HFFc6 (cell line): ENCODE measurements at places on chromosomes 3 and 15. TPM values are rescaled to one million over a fixed set of nuclear protein-coding genes. Genes with fewer than 3 reads are reported as not detected.

GRCh38 chr3:106428565-106428994 lies 559.8 kb upstream of the CBLB start:
- peaks cover 8% of the 10 kb centered on the region; the same call in 1 of the 2 replicates for H3K36me3 ChIP-seq
- peaks cover 67% of the 10 kb centered on the region for H3K4me1 ChIP-seq
- peak overlapping the region; percentile 59 for H3K27ac ChIP-seq
- no peaks in the 10 kb centered on the region for H3K27me3 ChIP-seq

- no peak overlapping the region for H3K27ac ChIP-seq
- H3K36me3 ChIP-seq: no peaks in the 10 kb centered on the region
- H3K27me3 ChIP-seq: peaks cover 41% of the 10 kb centered on the region
- H3K4me3 ChIP-seq: no peak overlapping the region
- DNase-seq: no peak
Measured at GRCh38 chr3:13688034-13688433, 139.1 kb downstream of the FBLN2 start.

- no peaks in the 10 kb centered on the region for H3K36me3 ChIP-seq
- no peaks in the 10 kb centered on the region for H3K4me1 ChIP-seq
- no peaks in the 10 kb centered on the region; the same call in none of the 2 replicates for H3K27me3 ChIP-seq
- H3K27ac ChIP-seq: no peak within 1 kb of the TSS
Measured at GRCh38 chr3:139677388-139678155, at the start of gene NMNAT3. NMNAT3 (minus strand) TSS chr3:139677972; CDS start chr3:139627724, 50,248 bp downstream.

GRCh38 chr15:57953874-57954273 lies 111.6 kb downstream of the ALDH1A2 start:
- DNase-seq: no peak
- no peak overlapping the region for H3K27ac ChIP-seq
- H3K36me3 ChIP-seq: no peaks in the 10 kb centered on the region
- H3K4me3 ChIP-seq: no peak overlapping the region

The RARRES1 gene
- 0.66 to 1.6 TPM in 2 of 3 replicates, not detected in the other for total RNA-seq

GRCh38 chr3:131033480-131034080 lies 6.9 kb downstream of the NEK11 start:
- no peaks in the 10 kb centered on the region for H3K27me3 ChIP-seq
- H3K4me3 ChIP-seq: no peak overlapping the region
- peak; percentile 48 for DNase-seq

The SIDT1 gene
- not detected in 2 replicates for total RNA-seq

- peak overlapping the region; percentile 27; the same call in 1 of the 2 replicates for H3K27ac ChIP-seq
- H3K4me3 ChIP-seq: no peak overlapping the region
- peak; percentile 87 for DNase-seq
- H3K4me1 ChIP-seq: peaks cover 13% of the 10 kb centered on the region
- H3K36me3 ChIP-seq: no peaks in the 10 kb centered on the region; the same call in 1 of the 2 replicates
Measured at GRCh38 chr3:46334741-46335478, 19.0 kb upstream of the CCR2 start.

DNA sequence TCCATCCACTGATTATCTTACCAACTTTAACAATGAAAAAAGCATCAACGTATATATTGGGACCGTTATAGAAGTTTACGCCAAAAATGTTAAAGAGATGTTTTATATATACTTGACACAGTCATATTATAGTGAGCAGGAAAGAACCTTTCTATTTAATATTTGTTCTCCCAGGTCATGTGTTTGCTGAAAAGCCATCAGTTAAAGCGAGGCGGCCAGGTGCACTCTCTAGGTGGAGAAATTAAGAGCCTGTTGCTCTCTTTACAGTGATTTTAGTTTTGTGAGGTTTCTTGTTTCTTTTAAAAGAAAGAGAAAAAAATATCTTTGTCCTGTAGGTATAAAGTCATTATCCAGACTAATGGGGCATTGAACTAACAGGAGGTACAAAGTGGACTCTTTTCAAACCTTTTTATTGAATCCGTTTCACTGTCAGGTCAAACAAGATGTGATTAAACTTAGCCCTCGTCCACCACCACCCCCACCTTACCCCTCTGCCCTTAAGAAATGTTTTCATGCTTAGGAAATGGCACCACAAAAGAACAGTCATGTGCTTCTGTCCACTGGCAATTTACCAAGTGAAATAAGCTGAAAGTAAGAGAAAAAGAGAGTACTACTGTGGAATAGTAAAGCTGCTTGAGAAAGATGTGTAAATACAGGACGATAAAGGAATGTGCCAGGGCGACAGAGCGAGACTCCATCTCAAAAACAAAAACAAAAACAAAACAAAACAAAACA lies 279.9 kb downstream of the PTPRG start:
- H3K27me3 ChIP-seq: no peaks in the 10 kb centered on the region
- no peak overlapping the region for H3K27ac ChIP-seq
- peaks cover 15% of the 10 kb centered on the region for H3K4me1 ChIP-seq
- no peak for DNase-seq
- H3K36me3 ChIP-seq: no peaks in the 10 kb centered on the region
- no peak overlapping the region for H3K4me3 ChIP-seq

GRCh38 chr15:70299931-70300869 lies 202.5 kb upstream of the TLE3 start:
- H3K4me1 ChIP-seq: no peaks in the 10 kb centered on the region
- no peak overlapping the region for H3K4me3 ChIP-seq
- no peak for DNase-seq
- no peaks in the 10 kb centered on the region for H3K36me3 ChIP-seq
- H3K27me3 ChIP-seq: peaks cover 17% of the 10 kb centered on the region

DNA sequence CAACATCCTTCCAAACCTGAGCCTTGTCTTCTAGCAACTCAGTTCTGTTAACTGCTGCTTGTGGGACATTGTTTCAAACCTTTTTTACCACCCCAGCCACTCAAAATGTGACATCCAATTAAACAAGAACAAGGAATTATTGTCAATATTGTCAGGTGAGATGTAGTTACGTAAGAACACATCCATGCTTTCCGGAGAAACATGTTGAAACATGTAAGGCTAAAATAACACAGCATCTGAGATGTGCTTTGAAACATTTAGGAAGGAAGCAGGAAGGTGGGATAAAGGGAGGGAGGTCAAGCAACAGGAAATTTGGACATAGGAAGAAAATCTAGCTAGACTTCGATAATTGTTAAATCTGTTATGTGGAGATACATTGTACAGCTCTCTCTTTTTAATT lies 50.9 kb upstream of the PRICKLE2 start:
- DNase-seq: no peak
- peaks cover 4% of the 10 kb centered on the region; the same call in 1 of the 2 replicates for H3K36me3 ChIP-seq
- no peak overlapping the region for H3K27ac ChIP-seq
- no peak overlapping the region for H3K4me3 ChIP-seq
- H3K4me1 ChIP-seq: peaks cover 10% of the 10 kb centered on the region

The CTXN2 gene
- not detected in 3 replicates for total RNA-seq

DNA sequence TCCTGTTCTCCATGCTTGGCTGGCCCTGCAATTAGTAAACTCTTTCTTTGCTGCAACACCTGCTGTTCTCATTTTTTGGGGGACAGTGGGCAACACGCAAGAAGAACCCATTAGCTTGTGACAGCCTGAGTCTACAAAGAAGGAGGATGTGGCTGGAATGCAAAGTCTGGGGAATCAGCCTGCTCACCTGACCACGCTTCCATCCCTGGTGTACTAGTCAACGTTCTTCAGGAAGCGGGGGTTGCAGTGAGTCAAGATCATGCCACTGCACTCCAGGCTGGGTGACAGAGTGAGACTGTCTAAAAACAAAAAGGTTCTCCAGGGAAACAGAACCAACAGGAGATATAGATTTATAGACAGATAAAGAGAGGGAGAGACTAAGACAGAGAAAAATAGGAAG lies 27.7 kb upstream of the KBTBD12 start:
- peaks cover 11% of the 10 kb centered on the region for H3K27me3 ChIP-seq
- H3K4me1 ChIP-seq: peaks cover 35% of the 10 kb centered on the region
- peaks cover 13% of the 10 kb centered on the region for H3K36me3 ChIP-seq
- peak; percentile 13 for DNase-seq
- no peak overlapping the region for H3K4me3 ChIP-seq

DNA sequence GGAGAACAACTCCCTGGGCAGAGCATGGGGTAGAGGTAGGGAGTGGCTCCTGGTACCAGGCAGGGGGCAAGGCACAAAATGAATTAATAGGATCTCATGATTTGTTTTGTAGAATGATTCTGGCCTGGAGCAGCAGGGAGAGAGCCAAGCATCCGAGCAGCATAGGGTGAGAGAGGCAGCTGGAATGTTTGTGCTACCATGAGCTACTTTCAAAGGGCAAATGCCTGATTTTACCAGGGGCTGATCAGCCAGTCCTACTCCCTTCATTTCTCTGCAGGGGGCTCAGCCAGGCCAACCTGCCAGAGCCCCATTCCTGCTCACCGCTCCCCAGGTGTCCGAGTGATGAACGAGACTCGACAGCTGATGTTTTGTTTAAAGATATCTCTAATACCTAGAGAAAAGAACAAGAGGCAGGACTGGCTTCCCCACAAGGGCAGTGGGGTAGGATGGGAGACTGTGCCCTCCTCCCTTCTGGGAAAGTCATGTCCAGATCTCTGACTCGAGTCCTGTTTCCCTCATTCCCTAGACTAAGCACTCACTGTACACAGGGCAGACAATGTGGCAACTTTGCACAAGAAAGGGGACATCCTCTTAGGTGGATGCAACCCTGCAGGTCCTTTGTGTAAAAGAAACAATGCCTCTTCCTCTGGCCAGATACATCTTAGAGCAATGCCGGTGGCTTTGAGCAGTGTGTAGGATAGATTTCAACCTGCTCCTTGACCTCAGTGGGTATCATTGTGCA lies 12.9 kb downstream of the DUOX2 start:
- no peaks in the 10 kb centered on the region for H3K4me1 ChIP-seq
- H3K36me3 ChIP-seq: no peaks in the 10 kb centered on the region
- DNase-seq: no peak
- no peak overlapping the region for H3K4me3 ChIP-seq

DNA sequence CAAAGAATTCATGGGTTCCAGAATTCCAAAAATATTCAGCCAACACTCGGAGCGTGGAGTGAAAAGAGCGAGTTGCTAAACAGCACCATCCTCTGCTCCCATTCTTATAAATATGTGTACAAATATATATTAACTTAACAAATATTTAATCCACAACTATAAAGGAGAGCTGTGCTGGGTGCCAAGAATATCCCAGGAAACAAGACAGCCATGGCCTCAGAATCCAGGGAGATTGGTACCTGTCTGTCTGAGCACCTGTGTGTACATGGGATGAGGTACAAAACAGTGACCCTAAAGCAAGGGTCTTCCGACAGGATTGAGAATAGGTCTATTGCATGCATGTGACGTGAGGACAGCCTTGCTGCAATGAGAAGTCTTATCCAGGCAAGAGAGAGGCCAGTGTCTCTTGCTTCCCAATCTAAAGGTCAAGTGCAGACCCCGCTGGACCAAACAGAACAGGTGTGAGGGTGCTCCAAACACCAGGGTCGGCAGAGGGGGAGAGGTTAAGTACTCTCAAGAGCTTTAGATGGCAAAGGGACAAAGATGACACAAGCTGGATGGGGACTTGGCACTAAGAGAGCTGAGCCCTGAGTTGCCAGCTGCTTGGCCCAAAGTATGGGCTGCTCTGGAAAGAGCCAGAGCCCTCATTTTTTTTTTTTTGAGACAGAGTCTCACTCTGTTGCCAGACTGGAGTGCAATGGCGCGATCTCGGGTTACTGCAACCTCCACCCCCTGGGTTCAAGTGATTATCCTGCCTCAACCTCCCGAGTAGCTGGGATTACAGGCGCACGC lies 36.2 kb downstream of the HOMER2 start:
- H3K36me3 ChIP-seq: no peaks in the 10 kb centered on the region
- H3K4me1 ChIP-seq: no peaks in the 10 kb centered on the region
- DNase-seq: no peak
- H3K4me3 ChIP-seq: no peak overlapping the region
- no peak overlapping the region for H3K27ac ChIP-seq

The CD80 gene
- not detected in 3 replicates for total RNA-seq

The DENND6A gene
- total RNA-seq: 7.2 to 9.7 TPM (median 9.6 TPM) in 3 replicates

DNA sequence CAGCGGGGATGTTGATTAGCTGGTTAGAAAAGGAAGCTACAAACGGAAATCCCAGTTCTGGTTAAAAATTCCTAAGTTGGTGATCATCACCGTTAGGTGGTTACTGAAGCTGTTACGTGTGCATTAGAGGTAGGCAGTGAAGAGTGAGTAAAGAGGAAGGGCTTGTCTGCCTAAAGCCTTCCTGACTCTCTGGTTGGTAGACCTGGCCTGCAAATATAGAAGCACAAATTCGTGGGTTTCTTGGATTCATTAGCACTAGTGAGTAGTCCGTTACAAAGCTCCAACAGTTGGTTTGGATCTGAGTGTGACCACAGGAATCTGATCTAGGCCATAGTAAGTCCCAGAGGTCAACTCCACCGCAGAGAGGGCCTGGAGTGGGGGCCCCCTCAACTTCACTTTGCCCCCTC lies 174.0 kb upstream of the TP63 start:
- H3K36me3 ChIP-seq: no peaks in the 10 kb centered on the region
- no peak overlapping the region for H3K4me3 ChIP-seq
- no peak overlapping the region for H3K27ac ChIP-seq
- no peaks in the 10 kb centered on the region for H3K27me3 ChIP-seq
- no peaks in the 10 kb centered on the region for H3K4me1 ChIP-seq

DNA sequence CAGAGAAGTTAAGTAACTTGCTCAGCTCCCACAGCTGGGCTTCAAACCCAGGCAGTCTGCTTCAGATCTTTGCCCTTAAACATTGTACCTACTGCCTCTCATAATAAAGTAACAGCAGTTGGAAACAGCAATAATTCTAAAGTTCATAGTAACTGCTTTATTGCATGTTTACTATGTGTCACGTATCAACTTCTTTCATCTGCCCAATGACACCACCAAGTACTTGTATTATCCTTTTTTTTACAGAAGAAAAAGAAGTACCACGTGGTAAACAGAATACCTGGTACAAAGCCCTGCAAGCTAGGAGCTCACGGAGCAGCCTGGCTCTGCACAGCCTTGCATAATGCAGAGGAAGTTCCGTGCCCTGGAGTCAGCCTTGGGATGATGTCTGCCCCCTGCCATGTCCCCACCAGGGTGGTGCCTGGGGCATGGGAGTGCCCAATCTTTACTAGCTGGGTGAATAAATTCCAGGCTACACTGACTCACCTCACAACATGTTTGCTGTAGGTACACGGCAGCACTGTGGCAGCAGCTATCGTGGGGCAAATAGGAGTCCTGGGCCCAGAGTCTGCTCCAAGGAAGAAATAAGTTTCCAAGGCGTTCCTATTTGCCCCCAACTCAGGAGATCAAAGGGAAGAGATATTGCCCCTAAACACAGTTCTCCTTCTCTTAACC lies 77.2 kb downstream of the LDHAL6B start:
- H3K4me1 ChIP-seq: peaks cover 25% of the 10 kb centered on the region
- no peak for DNase-seq
- peak overlapping the region; percentile 21; the same call in 1 of the 2 replicates for H3K27ac ChIP-seq

The TP63 gene
- not detected in 3 replicates for total RNA-seq

The TMIE gene
- not detected in 3 replicates for total RNA-seq
